Caudate nucleus (tissue), 63 donors: ENCODE measurements at places on chromosomes 2 and 18.
A peak's percentile ranks its signal among the peaks of the same experiment; 100 is the strongest.

- DNase-seq, result no peak
These were observed 194.2 kb downstream of the GRB14 start for GRCh38 chr2:164427111-164427510.

DNA sequence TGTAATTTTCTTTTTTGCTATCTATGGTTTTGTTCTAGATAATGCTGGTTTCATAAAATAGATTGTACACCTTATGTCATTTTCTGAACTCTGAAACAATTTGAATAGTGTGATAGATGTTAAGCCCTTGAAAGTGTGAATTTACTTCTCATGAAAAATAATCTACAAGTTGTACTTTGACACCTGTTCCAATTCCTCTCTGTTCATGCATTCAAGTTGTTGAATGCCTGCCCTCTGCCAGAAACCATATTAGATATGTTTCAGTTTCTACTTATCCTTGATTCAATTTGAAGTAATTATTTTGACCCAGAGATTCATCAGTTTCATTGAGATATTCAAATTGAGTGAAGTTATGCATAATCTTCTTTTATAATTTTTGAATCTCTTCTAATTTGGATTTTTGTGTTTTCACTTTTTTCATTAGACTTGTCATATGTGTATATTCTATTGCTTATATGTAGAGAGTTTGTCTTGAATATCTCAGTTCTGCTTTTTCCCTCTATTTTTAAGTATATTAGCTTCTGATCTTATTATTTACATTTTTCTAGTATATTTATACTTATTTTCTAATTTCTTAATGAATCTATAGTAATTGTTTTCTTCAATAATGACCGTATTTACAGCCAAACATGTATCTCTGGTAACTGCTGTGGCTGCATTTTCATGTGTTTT lies 143.3 kb upstream of the TACR1 start:
- DNase-seq, result no peak

GRCh38 chr18:58609536-58609993 lies 19.3 kb downstream of the ALPK2 start:
- no peak for DNase-seq

DNA sequence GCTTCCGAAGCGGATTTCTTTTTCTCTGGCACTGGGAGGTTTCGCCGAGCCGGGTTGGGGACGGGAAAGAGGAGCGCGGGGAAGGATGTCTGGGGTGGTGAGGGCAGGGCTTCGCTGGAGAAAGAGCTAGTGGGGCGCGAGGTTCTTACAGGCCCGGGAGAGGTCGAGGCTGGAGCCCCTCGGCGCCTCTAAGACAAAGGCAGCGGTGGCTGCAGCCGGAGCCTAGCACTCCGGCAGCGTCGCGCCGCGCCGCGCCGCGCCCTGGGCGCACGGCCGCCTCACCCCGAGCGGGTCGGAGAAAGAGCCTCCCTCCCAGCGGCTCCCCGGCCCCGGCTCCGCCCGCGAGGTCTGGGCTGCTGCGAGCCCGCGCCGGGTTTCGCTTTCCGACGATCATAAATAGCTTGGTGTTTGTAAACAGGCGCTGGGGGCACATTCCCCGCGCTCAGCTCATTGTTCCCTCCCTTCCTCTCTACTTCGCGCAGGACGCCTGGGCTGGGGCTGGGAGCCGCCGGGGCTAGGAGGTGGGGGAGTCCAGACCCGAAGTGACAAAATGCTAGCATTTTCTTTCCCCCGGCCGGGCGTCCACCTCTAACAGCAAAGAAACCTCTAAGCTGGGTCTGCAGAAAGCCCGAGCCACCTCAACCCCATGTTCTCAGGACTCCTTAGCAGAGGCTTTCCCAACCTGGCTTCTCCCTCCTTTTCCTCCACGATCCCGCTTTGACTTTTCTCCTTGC lies 813 bp upstream of the MEIS1 start:
- DNase-seq, result no peak

DNA sequence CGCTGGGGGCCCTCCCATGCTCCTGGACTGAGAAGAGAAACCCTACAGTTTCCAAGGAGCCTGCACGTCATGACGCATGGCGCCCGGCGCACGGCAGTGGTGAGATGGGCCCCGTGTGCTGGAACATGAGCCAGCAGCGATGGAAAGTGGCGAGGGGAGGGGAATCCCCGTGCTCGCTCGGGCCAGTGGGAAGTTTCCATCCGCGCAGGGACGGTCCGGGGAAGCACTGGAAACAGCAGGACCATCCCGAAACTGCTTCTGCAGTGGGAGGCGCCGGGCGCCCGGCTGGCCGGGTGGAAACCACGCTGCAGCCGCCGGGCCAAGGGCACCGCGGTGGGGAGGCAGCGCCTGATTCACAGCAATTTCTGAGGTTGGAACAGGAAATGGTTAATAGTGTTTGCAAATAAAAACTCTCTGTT lies 4.9 kb upstream of the PDCD1 start:
- DNase-seq, result no peak

GRCh38 chr2:191255756-191256312 lies 10.6 kb downstream of the MYO1B start:
- no peak for DNase-seq

DNA sequence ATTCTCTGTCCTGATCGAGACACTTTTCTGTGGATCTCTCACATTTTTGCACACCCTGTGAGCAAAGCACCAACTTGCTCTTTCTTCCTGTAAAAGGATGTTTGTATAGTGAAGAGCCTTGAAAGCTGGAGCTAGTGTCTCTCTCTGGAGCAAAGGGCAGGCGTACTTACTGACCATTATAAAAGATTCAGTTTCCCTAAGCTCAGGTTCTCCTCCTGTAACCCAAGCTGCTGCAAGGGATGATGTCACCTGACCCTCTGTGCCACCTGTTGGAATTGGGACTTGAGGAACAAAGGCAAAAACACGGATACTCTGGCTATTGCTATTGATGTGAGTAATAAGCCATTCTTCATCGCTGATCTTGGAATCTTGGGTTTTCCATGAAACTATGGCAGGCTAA lies 52.6 kb upstream of the NEMP2 start:
- no peak for DNase-seq

DNA sequence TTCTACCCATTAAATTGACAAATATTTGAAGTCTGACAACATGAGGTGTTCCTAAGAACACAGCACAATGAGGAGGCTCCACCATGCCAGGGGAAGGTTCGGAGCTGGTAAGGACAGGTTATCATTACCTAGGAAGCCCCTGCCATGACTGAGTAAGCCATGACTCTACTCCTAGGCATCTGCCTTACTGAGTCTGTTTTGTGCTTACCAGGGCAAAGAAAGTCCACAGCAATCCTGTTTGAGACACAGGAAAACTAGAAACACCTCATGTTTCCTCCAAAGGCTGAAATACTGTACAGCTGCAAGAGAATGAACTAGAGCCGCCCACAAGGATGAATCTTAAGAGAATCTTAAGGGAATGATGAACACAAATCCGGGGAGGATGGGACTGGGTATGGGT lies 11.6 kb downstream of the TGFBRAP1 start:
- DNase-seq, result no peak

DNA sequence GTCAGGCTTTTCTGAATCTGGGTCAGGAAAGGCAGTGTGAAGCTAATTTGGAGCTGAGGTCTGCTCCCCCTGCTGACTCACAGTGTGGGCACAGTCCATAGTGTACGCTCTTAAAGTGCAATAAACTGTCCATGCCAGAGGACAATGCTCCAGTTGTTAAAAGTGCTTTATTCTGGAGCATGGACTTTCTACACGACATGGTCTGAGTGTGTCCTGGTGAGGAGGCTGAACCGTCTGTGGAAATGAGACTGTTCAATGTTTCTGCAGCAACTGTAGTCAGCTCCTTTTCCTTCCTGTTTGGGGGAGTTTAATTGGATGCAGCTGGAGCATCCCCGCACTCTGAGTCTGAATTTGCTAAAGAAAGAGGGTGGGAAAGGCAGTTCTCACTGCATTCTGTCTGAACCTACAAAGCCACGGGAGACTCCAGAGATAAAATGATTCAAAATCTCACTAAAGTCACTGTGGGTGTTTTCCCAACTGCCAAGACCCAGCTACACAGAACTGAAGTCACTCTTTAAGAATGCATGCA lies 110.2 kb upstream of the TRIB2 start:
- no peak for DNase-seq

- no peak for DNase-seq
These were observed 156.1 kb upstream of the MGAT5 start for GRCh38 chr2:134097740-134098139.

GRCh38 chr2:107811411-107811810 lies 15.3 kb upstream of the RGPD4 start:
- DNase-seq, result no peak

GRCh38 chr18:24048261-24048660 lies 33.7 kb downstream of the TTC39C start:
- DNase-seq, result no peak

- DNase-seq, result no peak
These were observed 657.5 kb upstream of the CDH7 start for GRCh38 chr18:65093346-65093745.

GRCh38 chr2:118991554-118991953 lies 49.6 kb downstream of the MARCO start:
- DNase-seq, result no peak

GRCh38 chr18:55779691-55780585 lies 191.9 kb upstream of the TCF4 start:
- DNase-seq, result peak; percentile 61

GRCh38 chr2:227390468-227391256 lies 2.9 kb upstream of the SCYGR1 start:
- DNase-seq, result no peak

GRCh38 chr2:175181877-175182308 lies 383 bp upstream of the ATP5MC3 start:
- no peak for DNase-seq

DNA sequence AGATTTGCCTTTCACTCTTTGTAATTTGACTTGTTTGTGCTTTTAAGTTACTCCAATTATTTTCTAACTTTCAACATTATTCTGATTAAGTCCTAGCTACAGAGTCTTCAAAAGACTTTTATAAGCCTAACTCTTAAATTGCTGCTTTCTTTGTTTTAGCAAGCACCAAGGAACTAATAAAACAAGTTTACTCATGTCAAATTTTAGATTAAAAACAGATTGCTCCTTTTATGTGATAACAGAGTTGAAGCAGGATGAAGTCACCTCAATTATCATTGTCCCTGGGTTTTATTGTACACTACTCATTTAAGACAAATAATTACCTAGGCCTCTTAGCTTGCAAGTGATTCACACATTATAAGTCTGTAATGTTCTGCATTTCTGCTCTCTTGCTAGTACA lies 678.4 kb downstream of the ERBB4 start:
- DNase-seq, result no peak

- no peak for DNase-seq
These were observed 3.2 kb upstream of the GLS start for GRCh38 chr2:190877436-190877835.

DNA sequence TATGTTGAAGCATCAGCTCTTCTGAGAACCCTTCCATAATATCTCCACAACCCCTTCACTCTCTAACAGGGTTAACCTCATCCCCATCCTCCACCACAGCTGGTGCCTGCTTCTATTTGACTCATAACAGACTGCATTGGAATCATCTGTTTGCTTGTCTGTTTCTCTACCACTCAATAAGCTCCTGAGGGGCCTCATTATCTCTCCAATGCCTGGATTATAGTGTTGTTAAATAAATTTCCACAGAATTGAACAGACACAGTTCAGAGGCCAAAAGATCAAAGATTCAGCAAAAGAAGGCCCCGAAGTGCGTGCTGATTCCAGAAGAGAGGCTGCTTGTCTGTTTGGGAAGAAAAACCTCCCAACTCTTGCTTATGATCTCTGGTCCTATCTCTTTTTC lies 33.7 kb upstream of the FAM98A start:
- DNase-seq, result no peak

DNA sequence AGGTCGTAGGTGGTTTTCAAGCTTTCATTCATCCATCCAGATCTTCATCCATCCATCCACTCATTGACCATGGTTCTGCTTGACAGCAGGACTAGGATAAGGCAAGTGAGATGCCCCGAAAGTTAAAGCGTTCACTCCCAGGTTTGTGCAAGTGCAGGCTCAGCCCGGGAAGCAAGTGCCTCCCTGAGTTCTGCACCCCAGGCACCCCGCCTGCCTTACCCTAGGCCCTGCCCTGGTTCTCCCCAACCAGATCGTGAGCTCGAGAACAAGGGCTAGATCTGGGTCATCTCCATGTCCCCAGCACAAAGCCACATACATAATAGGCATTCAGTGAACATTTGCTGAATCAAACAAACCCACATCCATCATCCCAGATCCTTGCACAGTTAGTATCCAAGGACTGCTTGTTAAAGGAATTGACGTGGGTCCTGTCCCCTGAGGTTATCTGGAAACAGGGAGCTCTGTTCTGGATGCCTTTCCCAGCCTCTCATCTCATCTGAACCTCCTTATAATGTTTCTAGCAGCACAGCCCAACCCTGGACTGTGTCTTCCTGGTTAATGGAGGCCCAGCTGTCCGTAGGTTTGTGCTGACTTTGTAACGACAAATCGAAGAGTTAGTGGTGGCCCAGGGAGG lies 116.1 kb upstream of the GPC1 start:
- DNase-seq, result no peak

GRCh38 chr2:186059096-186059495 lies 320.5 kb downstream of the FSIP2 start:
- no peak for DNase-seq

DNA sequence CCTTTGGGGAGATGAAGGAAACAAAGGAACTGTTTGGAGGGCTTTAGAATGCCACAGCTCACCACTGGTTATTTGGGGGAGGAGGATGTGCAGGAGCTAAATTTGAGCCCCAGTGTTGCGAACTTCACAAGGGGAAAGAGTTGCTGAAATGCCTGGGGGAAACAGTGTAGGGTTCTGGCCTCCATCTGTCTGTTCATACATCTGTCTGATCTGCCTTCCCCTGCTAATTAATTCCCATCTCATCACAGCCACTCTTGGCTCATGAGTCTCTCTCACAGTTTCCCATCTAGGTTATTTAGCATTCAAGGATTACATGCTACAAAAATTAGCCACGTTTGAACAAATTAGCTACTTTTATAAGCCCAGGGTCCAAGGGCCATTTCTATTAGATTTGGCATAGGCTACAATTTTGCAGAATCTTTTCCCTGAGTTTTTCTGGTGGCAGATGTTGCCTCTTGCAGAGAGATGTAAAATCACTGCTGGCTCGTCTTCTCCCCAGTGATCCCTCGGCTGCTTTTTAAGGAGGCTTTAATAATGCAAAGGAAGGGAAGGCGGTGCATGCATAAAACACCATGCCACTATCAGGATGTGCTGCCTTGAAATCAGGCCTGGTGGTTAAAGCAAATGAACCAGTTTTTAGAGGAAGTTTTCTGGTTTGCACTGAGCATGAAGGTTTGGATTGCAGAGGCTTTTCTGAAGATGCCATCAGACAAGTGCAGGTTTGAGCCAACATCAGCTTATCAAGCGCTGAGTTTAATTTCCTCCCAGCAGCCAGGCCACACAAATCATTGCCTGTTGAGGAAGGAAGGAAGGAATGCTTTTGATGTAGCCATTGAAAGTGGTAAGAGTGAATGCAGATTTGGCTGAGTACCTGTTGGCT lies 35.0 kb downstream of the ADD2 start:
- no peak for DNase-seq

- DNase-seq, result no peak
These were observed 180.8 kb downstream of the PPP1R1C start for GRCh38 chr2:182166406-182166805.

GRCh38 chr18:59915606-59916005 lies 15.8 kb downstream of the PMAIP1 start:
- DNase-seq, result no peak
